ENCODE measurements at places on chromosomes 5 and 9. TPM values are rescaled to one million over a fixed set of nuclear protein-coding genes. Genes with fewer than 3 reads are reported as not detected.

Gene NEUROG1
- total RNA-seq, result not detected

Gene PDZD2
- 57.7 TPM for total RNA-seq

Gene GDA
- not detected for total RNA-seq

Gene MARCOL
- total RNA-seq, result not detected

Gene PCYOX1L
- total RNA-seq, result 3.1 TPM

Gene ESM1
- not detected for total RNA-seq

Gene RXRA
- total RNA-seq, result 53.6 TPM

Gene PCDHA8
- total RNA-seq, result not detected

Gene ADAM19
- total RNA-seq, result 2.9 TPM

Gene CTXN3
- total RNA-seq, result not detected

Gene GKAP1
- total RNA-seq, result 15.8 TPM

Gene SLC2A8
- 17.1 TPM for total RNA-seq

Gene TSSK1B
- total RNA-seq, result not detected

Gene IL5
- total RNA-seq, result not detected

Data from subcutaneous adipose tissue (tissue), 4 donors.